ENCODE measurements at places on chromosomes 7 and 10.

DNA sequence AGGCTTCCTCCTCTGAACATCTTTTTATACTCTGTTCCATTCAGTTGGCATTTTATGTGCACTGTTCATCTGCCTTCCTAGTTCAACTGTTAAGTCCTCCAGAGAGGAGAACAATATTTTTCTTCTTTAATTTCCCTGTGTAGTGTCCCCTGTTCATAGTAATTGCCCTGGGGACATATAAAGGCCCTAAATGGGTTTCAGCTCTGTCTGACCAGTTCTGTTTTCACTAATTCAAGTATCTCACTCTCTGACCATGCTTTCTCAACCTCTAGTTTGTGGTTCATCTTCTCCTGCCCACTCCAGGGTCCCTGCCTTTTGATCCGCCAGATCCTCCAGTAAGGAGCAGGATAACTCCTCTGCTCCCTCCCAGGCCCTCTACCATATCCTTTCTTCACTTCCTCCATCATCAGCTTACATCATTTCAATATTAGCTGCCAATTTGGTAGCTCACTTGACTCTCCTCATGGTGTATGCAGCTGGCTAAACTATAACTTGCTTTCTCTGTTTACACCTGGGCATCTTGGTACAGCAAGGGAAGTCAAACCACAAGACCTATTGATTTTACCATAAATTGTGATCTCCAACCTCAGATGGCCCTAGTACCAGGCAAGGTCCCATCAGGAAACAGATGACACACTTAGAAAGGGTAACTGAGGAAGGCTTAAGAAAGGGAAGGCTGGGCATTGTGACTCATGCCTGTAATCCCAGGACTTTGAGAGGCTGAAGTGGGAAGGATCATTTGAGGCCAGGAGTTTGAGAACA lies 17.7 kb upstream of the C10orf67 start:
- no peak for DNase-seq

- DNase-seq: peak; percentile 73
Measured at GRCh38 chr10:113854761-113855588, 514 bp downstream of the NHLRC2 start.

DNA sequence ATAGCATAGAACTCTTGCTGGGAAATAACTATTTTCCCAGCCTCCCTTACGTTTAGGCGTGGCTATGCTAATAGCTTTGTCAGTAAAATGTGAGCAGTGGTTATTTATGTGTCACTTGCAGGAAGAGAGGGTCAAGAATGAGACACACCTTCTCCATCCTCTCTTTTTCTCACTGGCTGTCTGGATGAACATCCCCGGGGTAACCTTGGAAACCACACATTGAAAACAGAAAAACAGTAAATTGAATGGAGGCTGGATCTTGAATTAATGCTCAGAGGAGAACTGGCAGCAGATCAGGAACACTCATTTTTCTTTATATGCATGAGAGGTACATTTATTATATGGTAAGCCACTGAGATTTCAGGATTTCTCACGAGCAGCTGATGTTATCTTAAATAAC lies 127.6 kb downstream of the DNAJB9 start:
- DNase-seq: no peak

GRCh38 chr10:49502358-49502757 lies 36.6 kb downstream of the ERCC6 start:
- no peak for DNase-seq
